Panc1 (cell line): ENCODE measurements at places on chromosomes 6 and 20. TPM values are rescaled to one million over a fixed set of nuclear protein-coding genes. Genes with fewer than 3 reads are reported as not detected.
A peak's percentile ranks its signal among the peaks of the same experiment; 100 is the strongest.

Gene SOX4
- 71.9 TPM for total RNA-seq

Gene NNAT
- not detected for total RNA-seq

Gene MLIP
- total RNA-seq = not detected

Gene ADGRF4
- 0.10 TPM for total RNA-seq

- DNase-seq = no peak
These were observed 102.7 kb downstream of the MBOAT1 start for GRCh38 chr6:20109526-20109925.

GRCh38 chr6:90119618-90120017 lies 177.0 kb downstream of the BACH2 start:
- no peak for DNase-seq

DNA sequence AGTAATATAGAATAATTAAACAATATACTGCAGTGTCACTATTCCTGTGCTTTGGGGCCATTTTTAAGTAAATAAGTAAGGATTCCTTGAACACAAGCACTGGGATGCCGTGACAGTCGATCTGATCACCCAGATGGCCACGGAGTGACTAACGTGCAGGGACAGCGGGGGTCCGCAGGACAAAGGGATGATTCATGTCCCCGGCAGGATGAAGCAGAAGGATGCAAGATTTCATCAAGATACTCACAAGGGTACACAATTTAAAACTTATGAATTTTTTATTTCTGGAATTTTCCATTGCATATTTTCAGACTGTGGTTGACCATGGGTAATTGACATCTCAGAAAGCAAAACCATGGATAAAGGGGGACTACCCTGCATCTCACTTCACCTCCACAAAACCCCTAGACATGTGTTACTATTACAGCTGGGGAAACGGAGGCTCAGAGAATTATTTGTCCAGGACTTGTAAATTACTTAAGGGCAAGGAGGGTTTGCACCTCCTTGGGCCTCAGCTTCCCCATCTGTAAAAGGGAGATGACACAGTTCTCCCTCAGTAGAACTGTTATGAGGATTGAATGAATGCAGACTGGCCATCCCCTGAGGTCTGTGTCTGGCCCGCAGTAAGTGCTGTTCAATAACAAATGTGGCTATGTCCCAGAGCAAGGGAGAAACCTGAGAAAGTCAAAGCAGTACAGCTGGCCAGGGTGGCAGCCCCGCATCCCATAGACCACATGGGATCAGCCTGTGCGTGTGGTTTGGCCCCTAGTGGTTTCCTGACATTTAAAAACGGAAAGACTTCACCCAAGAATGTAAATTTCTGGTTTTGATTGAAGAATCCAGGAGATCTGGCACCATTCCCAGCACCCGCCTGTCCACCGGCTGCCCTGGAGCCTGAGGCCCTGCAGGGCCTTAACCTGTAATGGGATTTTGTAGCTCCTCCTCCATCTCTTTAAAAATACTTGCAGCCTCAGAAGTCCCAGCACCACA lies 235.5 kb downstream of the BMP7 start:
- DNase-seq = no peak

GRCh38 chr20:37822141-37822601 lies 80.8 kb upstream of the VSTM2L start:
- DNase-seq = no peak

GRCh38 chr20:45991616-45992015 lies 17.1 kb upstream of the MMP9 start:
- no peak for DNase-seq

- peak; percentile 51 for DNase-seq
These were observed 54.8 kb upstream of the SPDEF start for GRCh38 chr6:34610819-34611477.

GRCh38 chr6:137001299-137001976 lies 43.3 kb downstream of the IL20RA start:
- no peak for DNase-seq

GRCh38 chr6:42197555-42198362 lies 3.0 kb upstream of the GUCA1B start:
- no peak for DNase-seq

GRCh38 chr6:4489538-4489937 lies 286.7 kb upstream of the CDYL start:
- no peak for DNase-seq

GRCh38 chr6:100456141-100456907 lies 8.4 kb downstream of the SIM1 start:
- no peak for DNase-seq
